ENCODE measurements at places on chromosomes 7 and 10. TPM values are rescaled to one million over a fixed set of nuclear protein-coding genes. Genes with fewer than 3 reads are reported as not detected.

Gene AGMO
- not detected for total RNA-seq

Gene CYP2C19
- not detected for total RNA-seq

Gene DPP6
- total RNA-seq = not detected

Gene GPR15LG
- not detected for total RNA-seq

Gene PIK3CG
- total RNA-seq = 30.6 TPM

Gene AGBL3
- total RNA-seq = 6.5 TPM

Gene OGDH
- total RNA-seq = 122 TPM

Gene TAS2R4
- total RNA-seq = 0.83 TPM

Gene RET
- total RNA-seq = 0.20 TPM

Gene CDH23
- 18.3 TPM for total RNA-seq

Gene GPR85
- total RNA-seq = not detected

Gene NUTM2A
- total RNA-seq = 1.9 TPM

Gene SLIT1
- total RNA-seq = 0.65 TPM

Gene AOAH
- total RNA-seq = 8.5 TPM

Gene MIOS
- 31.7 TPM for total RNA-seq

Gene PCLO
- not detected for total RNA-seq

Gene SEMA3A
- 3.0 TPM for total RNA-seq

Gene CELF2
- total RNA-seq = 207 TPM

Gene RELN
- total RNA-seq = not detected

Gene NRAP
- total RNA-seq = not detected

Gene TSC22D4
- 120 TPM for total RNA-seq

Gene HIPK2
- 44.0 TPM for total RNA-seq

Gene NPFFR1
- 0.05 TPM for total RNA-seq

Gene HOXA9
- total RNA-seq = not detected

Measured in naive thymus-derived CD4-positive, alpha-beta T cell (primary cell).